ENCODE measurements at places on chromosomes 4 and X. TPM values are rescaled to one million over a fixed set of nuclear protein-coding genes. Genes with fewer than 3 reads are reported as not detected.

The SNCA gene
- total RNA-seq, result 3.9 TPM

The CT55 gene
- not detected for total RNA-seq

The PNMA6A gene
- total RNA-seq, result 0.97 TPM

The TENM3 gene
- total RNA-seq, result 87.6 TPM

The UGT2B17 gene
- not detected for total RNA-seq

The RNF128 gene
- total RNA-seq, result not detected

The ZNF827 gene
- 27.6 TPM for total RNA-seq

The PHKA1 gene
- total RNA-seq, result 5.2 TPM

The COL4A6 gene
- total RNA-seq, result 4.5 TPM

The SLC49A3 gene
- 0.85 TPM for total RNA-seq

The ACE2 gene
- not detected for total RNA-seq

The SRPK3 gene
- total RNA-seq, result 0.18 TPM

The FRG2 gene
- not detected for total RNA-seq

DNA sequence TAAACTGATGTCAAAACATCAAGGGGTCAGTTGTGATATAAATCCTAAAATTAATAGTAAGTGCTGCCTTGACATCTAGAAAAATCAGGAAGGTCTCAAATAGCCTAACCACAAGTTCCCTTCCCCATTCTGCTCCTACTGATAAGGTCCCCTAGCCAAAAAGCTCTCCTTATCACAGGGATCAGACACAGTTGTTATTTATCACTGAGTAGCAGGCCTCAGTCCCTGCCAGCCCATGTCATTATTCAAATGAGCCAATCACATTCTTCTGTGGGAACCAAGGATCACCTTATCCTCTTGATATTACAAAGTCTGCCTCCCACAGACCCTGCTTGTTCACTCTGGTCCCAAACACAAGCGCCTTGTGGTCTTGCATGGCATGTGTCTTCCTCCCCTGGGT, 23.3 kb upstream of the TMEM255A start:
- no peak for DNase-seq

GRCh38 chrX:140440876-140441275, 64.0 kb downstream of the SOX3 start:
- DNase-seq, result no peak

- no peak for DNase-seq
These were observed 10.2 kb upstream of the MSANTD1 start for GRCh38 chr4:3238721-3239120.

DNA sequence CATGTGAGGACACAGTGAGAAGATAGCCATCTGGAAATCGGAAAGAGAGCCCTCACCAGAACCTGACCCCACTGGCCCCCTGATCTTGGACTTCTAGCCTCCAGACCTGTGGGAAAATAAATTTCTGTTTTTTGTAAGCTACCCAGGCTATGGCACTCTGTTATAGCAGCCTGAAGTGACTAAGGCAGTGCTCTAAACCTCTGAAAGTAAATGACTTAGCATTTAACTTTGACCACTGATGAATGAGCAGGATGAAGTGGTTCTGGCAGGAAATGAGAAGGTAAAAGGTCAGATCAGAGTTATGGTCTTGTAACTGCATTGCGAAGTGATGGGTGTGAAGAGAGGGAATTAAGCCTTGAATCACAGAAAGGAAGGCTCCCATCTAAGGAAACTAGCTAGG, 17.0 kb downstream of the GPAT3 start:
- DNase-seq, result no peak

DNA sequence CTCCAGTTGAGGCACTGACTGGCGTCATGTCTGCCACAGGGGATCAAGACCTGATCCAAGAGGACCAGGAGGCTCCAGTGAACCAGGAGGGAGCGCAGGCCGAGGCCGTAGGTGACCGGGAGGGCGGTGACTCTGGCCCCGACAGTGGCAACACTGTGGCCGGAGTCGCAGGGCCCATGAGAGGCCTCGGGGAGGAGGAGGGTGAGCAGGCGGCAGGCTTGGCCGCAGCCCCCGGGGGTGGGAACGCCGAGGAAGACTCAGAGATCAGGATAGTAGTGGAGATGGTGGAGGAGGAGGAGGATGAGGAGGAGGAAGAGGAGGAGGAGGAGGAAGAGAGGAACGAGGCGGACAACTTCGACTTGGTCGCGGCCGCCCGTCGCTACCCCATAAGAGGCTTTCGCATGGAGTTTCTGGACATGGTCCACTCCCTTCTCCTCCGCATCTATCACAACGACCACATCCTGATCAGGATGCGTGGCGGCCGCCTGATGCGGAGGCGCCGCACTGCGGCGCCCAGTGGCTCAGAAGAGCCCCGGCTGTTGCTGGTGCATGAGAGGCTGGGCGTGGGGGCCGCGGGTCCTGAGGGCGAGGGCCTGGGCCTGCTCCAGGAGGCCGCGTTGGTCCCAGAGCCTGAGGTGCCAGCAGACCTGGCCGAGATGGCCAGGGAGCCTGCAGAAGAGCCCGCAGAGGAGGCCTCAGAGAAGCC, 560 bp downstream of the CT47C1 start:
- no peak for DNase-seq

DNA sequence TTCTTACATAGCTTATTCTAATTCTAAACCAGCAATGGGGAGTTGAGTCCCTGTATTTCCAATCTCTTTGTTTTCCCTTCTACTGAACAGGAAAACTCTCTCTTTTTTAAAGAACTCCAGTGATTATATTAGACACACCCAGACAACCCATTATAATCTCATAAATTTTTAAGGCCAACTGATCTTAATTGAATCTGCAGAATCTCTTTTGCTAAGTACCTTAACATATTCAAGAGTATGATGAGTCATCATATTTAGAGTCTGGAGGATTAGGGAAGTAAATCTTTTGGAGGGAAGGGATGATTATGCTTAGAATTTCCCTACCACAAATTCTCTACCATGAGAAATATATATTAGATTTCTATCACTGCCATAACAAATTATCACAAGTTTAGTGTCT, 705.1 kb downstream of the CENPC start:
- DNase-seq, result no peak

GRCh38 chr4:100696531-100696930, 178.7 kb upstream of the EMCN start:
- no peak for DNase-seq

GRCh38 chrX:145464650-145465049, 217.3 kb downstream of the SPANXN1 start:
- no peak for DNase-seq

DNA sequence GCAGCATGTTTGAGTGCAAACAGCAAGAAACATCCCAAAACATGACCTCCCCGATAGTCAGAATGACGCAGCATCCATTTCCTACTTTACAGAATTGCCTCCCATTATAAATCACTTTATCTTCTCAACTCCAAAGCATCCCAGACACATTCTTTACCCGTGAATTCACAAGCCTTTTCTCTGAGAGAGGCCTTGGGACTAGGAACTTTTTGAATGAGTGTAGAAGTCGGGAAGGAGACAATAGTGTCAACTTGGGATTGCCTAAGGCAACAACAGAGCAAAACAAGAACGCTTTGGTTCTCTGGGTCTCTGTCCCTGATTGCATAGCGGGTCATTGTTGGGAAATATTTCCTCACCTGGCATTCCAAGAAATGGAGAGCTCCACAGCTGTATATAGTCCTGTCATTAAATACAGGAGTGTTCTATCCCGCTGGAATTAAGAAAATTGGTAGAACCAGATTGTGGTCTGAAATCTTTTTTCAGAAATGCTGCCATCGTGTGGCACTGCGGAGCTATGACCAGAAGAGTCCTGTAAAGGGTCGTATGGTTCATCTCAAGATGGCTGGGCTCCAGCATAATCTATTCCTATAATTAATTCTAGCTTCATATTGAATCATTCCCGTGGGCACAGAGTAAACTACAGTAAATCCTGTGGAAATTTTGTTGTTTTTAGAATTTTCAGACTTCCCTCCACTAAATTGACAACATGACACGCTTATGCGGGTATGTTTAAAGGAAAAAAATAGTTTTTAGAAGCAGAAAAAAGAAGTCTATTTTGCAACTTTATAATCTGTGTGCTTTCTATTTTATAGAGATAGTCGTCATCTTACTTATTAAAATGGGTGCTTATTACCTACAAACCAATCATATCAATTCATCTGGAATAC, 2.0 kb upstream of the SPP1 start:
- DNase-seq, result no peak

- DNase-seq, result no peak
These were observed 15.8 kb upstream of the GYPE start for GRCh38 chr4:143921181-143921580.

DNA sequence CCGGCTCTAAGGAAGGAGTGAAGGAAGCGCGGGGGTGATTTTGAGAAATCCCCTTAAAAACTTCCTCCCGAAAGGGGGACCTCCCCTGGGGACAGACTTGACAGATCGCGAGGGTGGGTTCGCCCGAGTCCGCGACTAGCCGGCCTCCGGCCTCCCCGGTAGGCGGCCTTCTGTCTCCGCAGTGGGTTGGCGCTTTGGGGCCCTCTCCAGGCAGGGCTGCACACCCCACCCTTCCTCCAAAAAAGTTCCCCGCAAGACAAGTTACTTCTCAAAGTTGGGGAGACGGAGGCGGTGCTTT, 24.8 kb downstream of the HOPX start:
- DNase-seq, result no peak
